ENCODE measurements at places on chromosomes 12 and 14.

GRCh38 chr12:3752741-3753486, at the start of gene CRACR2A:
CRACR2A (minus strand) TSS chr12:3753109; CDS start chr12:3696999, 56,110 bp downstream.
- DNase-seq, result peak; percentile 56

DNA sequence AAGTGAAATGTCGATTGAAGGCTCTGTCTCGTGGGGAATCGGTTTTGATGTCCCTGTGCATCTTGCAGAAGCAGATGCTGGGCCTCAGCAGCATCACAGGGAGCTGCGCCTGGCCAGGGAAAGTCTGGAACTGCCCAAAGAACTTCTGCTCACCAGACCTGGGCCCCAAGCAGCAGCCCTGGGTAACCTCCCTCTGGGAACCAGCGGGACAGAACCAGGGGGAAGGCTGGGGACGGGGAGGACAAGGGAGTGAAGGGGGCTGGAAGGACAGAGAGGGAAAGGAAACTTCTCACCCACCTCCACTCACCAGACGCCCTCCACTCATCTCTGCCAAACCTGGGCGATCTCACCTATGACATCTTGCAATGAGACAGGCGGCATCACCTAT, 26.8 kb upstream of the C14orf180 start:
- DNase-seq, result no peak

GRCh38 chr12:116759783-116760621, 21.9 kb downstream of the RNFT2 start:
- DNase-seq, result no peak

GRCh38 chr12:49902399-49903350, 1.0 kb downstream of the FAIM2 start:
- no peak for DNase-seq

DNA sequence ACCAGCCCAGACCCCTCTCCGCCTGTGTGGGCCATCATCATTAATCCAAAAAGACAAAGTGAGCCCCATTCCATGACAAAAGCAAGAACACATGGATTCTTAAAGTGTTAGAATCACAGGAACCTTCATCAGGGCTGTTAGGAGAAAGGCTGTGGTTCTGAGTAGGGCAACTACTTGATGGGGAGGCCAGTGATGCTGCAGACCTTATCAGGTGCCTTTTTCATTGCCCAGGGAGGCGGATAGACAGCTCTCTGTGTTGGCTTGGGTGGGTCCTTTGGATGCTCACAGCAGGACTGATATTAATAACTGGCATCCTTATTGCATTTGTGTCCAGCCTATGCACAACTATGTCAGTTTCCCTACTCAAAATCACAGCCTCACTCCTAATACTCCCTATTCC, 2.3 kb downstream of the HEBP1 start:
- DNase-seq, result no peak

GRCh38 chr14:23449314-23449713, 13.9 kb upstream of the MYH7 start:
- DNase-seq, result no peak

- DNase-seq, result no peak
Observed at GRCh38 chr12:116323406-116324386, 46.2 kb upstream of the MED13L start.

DNA sequence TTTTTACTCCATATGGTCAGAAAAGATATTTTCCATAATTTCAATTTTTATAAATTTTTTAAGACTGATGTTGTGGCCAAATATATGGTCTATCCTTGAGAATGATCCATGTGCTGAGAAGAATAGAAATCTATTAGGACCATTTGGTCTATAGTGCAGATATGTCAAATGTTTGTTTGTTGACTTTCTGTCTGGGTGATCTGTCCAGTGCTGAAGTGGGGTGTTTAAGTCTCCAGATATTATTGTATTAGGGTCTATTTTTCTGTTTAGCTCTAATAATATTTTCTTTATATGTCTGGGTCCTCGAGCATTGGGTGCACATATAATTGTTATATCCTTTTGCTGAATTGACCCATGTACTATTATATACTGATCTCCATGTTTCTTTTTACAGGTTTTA, 308.9 kb upstream of the LMO3 start:
- no peak for DNase-seq

DNA sequence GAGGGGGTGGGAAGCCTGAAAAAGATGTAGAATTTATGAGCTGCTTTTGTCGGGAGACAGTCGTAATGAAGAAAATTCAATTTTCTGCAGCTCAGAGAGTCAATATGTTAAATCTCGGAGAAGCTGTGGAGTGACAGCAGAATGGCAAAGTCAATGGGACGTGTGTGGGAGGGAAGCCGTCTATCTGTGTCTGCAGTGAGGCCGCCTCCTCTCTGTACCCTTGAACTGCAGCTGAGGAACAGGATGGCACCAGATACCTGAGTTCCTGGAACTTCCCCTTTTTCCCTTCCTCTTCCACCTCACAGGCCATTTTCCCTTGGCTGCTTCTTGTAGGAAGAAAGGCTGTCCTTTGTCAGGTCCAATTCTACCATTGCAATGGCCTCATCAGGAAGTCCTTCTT, 9.3 kb upstream of the CALCOCO1 start:
- no peak for DNase-seq

GRCh38 chr12:106487664-106488063, 95.1 kb upstream of the RFX4 start:
- DNase-seq, result no peak

DNA sequence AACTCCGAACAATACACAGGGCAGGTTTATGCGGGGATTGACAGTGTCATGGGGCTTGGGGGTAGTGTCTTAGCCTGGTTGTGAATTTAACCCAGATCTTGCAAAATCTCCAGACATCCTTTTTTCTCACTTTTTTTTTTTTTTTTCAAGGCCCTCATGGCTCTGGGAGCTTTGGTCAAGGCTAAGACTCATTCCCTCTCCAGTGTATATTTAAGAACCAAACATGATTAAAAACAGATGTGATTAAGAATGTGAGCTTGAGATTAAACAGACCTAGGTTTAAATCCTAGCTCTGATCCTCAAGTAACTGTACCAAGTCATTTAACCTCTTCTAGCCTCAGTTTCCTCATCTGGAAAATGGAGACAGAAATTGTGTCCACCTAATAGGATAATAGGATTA, 151.7 kb upstream of the FUT8 start:
- no peak for DNase-seq

DNA sequence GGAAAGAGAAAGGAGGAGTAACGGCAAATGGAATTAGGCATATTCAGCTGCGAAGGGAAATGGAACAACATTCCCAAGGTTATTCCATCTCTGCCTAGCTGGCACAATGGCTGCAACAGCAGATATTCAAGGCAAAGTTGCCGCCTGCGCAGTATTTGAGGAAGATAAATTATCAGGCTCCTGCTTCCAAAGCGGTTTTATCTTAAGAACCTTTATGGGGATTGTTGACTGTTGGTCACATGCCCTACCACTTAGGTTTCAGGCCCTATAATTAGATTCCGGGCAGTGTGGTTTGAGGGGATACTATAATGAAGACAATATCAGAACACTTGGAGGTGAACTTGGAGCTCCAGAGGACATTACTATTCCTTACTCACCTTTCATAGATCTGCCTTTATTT, 99.7 kb downstream of the FGD4 start:
- no peak for DNase-seq

DNA sequence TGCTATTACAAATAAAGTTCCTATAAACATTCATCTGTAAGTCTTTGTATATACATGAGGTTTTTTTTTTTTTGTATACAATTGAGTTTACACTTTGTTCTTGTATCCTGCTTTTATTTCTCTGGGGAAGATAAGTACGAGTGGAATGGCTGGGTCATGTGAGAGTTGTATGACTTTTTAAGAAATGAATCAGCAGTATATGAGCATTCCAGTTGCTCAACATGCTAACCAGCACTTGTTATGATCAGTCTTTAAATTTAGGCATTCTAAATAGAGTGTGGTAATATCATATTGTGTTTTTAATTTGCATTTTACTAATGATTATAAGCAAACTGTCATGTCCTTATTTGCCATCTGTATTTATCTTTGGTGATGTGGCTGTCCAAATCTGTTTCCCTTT, 44.7 kb upstream of the AMIGO2 start:
- no peak for DNase-seq

DNA sequence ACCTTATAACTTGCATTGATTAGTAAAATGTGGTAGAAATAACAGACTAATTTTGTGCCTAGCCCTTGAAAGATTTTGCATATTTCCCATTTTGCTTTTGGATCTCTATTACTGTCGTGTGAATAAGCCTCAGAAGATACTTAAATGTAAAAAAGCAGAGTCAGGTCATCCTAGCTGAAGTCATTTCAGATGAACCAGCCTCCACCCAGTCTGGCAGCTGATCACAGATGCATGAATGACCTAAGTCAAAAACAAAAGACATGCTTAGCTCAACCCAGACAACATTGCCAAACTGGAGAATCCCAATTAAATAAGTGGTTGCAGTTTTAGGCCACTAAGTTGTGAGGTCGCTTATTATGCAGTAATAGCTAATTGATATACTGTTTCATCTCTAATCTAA, 349.9 kb downstream of the C12orf50 start:
- no peak for DNase-seq

DNA sequence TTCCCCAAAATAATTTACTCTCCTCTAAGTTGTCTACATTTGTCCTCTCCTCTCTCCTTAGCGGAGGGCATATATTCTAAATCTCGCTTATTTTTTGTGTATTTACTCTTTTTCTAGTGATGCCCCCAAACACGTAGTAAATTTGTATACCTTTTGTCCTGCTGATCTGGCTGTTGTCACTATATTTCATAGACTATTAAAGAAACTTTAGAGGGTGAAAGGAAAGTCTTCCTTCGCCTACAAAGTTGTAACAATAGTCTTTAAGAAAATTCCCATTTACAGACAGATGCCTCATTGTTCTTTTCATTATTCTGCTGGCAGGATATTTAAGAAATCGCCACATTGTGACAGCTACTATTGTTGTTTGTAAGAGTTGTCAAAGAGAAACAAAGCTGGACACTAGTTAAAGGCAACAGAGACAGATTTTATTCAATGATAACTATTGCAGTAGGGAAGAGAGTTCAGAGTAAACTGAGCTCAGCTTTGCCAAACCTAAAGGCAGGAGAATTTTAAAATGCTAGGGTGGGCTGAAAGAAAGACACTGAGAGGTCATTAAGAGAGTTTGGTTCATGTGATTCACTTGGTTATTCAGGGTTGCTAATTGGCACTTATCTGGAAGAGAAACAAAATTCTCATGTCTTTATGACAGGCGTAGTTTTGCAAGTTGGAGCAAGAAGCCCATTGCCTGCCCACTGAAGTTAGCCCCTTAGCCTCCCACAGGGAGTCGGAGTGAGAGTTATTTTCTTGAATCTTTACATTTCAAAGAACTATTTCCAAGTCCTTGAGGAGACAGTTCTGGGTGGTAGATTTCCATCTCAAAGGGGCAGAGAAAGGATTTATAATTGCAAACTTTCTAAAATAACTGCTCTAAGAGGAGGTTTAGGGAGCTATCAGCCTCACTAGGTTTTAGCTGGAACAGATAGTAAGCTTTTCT, 1272.5 kb upstream of the SEL1L start:
- DNase-seq, result no peak

GRCh38 chr12:109736552-109737108, 23.0 kb downstream of the FAM222A start:
- DNase-seq, result no peak

DNA sequence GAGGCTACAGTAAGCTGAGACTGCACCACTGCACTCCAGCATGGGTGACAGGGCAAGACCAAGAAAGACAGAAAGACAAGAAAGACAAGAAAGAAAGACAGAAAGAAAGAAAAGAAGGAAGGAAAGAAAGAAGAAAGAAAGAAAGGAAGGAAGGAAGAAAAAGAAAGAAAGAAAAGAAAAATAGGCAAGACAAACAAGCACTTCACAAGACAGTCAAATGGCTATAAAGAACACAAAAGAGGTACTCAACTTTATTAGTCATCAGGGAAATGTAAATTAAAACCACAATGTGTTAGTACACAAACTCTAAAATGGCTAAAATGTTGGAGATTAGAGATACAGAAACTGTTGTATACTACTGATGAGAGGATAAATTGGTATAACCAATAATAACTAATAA, 6.6 kb downstream of the ATXN3 start:
- DNase-seq, result no peak

DNA sequence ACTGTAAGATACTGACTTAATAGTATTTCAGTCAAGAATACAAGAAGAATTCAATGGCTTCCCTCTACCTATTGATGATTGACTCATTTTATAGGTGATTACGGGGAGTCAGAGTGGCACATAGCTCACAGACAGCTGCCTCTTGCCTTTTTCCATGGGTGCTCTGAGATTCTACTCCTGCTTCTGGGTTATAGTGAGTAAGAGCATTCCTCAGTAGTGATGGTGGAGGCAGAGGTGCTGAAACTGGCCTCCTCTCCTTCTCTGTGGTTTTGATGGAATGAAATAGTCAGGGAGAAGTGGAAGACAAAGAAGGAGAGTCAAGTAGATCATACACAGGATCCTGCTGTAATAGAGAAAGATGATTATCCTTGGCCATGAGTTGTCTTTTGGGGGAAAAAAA, 438.2 kb upstream of the FAR2 start:
- DNase-seq, result no peak

DNA sequence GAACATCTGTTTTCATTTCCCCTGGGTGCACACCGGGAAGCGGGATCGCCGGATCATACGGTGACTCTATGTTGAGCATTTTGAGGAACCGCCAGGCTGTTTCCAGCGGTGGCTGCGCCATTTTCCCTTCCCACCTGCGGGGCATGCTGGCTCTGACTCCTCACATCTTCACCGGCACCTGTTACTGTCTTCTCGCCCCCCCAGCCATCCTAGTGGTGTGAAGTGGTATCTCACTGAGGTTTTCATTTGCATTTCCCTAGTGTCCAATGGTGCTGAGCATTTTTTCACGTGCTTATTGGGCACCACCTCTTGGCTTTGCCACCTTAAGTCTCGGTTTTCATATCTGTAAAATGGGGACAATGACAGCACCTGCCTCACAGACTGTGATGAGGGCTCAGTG, 44.1 kb upstream of the EML1 start:
- DNase-seq, result no peak

DNA sequence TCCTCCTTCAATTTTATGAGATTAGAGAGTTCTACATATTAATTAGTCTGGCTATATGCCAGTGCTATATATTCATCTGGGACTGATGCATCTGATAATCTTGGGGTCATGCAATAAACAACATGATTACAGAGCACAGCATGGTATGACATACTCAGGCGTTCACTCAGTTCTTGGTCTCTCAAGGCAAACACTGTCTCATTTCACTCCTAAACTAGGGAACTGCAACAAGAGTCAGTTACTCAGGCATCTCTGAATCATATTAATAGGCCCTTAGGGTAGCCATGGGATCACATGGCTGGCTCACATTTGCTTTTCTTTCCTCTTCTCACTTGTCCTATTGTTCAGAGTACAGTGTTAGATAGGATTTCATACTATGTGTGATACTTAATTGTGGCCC, 91.8 kb upstream of the TMEM260 start:
- DNase-seq, result no peak

- peak; percentile 30 for DNase-seq
Observed at GRCh38 chr12:124273630-124274029, 21.3 kb upstream of the RFLNA start.

All from GM12864 (cell line).